ENCODE measurements at places on chromosomes 1 and 21.

GRCh38 chr21:27201197-27201596 lies 234.3 kb upstream of the ADAMTS5 start:
- no peak for DNase-seq

GRCh38 chr1:17201201-17202021 lies 3.5 kb upstream of the PADI1 start:
- DNase-seq: no peak

DNA sequence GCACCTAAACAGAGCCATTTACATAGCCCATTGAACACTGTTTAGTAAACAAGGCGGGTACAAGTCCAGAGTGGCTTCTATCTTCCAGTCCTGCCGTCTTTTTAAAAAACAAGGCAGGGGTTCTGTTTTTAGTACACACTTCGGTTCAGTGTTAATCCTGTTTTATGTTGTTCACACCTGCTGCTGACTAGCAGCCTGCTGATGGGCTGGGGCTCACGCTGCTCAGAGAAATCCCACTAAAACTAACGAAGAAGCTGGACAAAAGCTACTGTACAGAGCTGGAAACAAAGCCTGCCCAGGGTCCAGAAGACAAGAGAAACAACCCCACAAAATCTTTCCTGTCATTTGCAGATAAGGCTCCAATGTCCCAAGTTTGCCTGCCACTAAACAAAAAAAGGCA lies 13.2 kb downstream of the ESRRG start:
- DNase-seq: no peak

- no peak for DNase-seq
Observed at GRCh38 chr1:156378557-156378956, 9.5 kb downstream of the RHBG start.

- DNase-seq: no peak
Observed at GRCh38 chr1:11869104-11869503, 10.4 kb upstream of the NPPB start.

Data from dermis blood vessel endothelial cell (primary cell).